ENCODE measurements at places on chromosomes 7 and 10.

GRCh38 chr7:101874028-101874427 lies 56.6 kb downstream of the CUX1 start:
- no peak for DNase-seq

GRCh38 chr10:8227246-8227645 lies 172.8 kb downstream of the GATA3 start:
- DNase-seq: no peak

- no peak for DNase-seq
Measured at GRCh38 chr7:79608005-79608404, 154.5 kb upstream of the MAGI2 start.

GRCh38 chr10:102131286-102132170 lies 1.3 kb upstream of the PPRC1 start:
- DNase-seq: no peak

DNA sequence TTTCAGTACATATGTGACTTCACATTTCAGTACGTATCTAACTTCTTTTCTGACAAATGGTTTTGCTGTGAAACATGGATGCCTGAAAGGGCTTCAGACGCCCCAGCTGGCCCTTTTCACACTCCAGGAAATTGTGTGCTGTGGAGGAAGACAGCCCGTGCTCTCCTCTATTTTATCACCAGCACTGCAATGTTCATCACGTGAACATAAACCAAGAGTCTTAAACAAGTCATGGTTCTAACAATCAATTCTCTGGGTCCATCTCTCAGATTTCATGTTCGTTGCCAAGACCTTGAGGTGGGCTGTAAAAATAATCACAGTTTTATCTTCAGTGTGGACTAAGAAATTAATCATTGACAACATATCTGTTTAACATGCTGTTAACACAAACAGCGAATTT lies 141.2 kb downstream of the WDR37 start:
- no peak for DNase-seq

DNA sequence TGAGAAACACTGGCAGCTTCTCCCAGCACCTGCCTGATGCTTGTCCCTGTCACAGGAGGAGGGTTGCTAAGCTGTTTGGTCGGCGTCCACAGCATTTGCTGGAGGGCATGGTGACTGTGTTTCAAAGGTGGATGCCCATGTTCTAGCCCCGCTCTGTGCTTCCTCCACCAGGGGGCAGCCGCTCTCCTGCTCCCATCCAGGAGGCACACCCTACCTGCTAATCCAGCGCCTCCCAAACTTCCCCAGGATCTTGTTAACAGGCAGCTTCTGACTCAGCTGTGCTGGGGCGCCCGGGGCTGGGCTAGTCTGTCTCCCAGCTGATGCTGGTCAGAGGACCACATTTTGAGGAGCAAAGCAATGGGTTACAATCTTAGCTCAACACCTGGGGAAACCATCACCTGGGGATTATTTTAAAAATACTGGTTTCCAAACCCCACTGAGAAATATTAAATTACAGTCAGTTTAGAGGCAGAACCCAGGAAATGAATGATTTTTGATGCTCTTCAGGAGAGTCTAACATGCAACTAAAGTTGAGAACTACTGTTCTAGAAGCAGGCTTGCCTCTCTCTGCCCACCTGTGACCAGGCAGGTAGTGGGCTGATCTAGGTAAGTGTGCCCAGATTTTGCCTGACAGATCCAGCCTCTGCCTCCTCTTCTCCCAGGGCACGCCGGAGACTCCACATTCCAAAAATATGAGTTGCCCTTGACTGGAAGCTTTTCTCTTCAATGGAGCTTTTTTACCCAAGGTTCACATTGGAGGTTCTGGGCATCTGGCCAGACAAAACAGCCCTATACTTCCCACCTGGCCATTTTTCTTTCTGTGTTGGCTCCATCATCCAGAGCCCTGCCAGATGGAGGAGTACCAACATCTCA lies 92.7 kb upstream of the GPR26 start:
- DNase-seq: no peak

- DNase-seq: no peak
Measured at GRCh38 chr10:14593806-14594205, 180.9 kb downstream of the FAM107B start.

DNA sequence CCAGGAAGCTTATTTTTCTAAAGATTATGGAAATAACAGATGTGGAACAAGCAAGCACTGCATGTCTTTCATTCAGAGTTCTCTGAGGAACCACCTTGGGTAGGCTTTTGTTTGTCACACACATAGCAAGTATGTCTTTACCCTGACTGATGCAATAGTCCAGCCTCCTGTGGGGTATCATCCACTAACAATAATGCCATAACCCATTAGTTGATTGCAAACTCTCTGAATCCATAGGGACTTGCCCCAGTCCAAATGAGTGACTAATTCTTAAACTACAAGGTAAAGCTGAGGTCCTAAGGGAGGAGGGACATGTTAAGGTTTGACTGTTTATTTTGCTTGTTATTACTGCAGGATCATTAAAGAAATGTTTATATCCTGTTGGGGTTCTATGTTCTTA lies 151.4 kb upstream of the PRPS1L1 start:
- DNase-seq: no peak

- DNase-seq: no peak
Measured at GRCh38 chr10:5461203-5461588, 38.2 kb downstream of the CALML5 start.

GRCh38 chr10:69936091-69936490 lies 116.6 kb upstream of the MACROH2A2 start:
- DNase-seq: no peak

GRCh38 chr7:114051871-114052331 lies 133.1 kb upstream of the PPP1R3A start:
- DNase-seq: no peak

DNA sequence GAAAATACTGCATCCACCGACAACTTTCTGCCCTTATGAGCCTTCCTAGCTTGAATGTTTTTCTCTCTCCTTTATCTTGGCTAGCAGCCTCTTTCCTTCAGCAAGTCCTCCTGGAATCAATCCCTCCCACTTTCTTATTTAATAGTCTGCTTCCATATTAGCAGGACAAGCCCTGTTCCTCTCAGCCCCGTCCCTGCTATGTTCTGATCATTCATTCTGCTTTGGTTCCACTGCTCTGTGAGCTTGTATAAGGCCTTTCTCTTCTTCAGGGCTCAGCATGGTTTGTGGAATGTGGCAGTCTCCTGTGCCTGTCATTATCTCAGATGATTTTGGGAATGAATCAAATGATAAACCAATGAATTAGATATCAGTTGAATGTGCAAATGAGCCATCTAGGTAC lies 420.1 kb downstream of the DPP6 start:
- DNase-seq: no peak

DNA sequence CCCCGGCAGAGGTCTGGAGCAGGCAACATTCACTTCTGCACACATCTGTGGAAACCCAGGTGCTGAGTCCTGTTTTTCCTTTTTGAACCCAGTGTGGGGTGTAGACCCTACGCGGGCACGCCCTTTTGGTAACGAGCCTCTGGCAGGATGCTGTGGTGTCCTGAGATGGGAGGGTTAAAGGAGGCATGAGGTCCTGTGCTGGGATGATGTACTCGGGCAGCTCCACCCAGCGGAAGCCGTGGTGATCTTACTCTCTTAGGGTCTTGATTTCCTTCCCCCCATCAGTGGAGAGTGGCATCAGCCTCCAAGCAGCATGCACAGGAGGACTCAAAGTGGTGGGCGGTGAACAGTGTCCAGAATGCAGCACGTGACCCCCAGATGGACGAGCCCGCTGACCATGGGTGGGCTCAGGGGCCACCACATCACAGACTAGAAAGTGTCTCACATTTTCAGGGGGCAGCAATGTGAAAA lies 148.6 kb downstream of the DNAJB6 start:
- no peak for DNase-seq

GRCh38 chr10:423178-423577 lies 266.3 kb downstream of the DIP2C start:
- DNase-seq: no peak

DNA sequence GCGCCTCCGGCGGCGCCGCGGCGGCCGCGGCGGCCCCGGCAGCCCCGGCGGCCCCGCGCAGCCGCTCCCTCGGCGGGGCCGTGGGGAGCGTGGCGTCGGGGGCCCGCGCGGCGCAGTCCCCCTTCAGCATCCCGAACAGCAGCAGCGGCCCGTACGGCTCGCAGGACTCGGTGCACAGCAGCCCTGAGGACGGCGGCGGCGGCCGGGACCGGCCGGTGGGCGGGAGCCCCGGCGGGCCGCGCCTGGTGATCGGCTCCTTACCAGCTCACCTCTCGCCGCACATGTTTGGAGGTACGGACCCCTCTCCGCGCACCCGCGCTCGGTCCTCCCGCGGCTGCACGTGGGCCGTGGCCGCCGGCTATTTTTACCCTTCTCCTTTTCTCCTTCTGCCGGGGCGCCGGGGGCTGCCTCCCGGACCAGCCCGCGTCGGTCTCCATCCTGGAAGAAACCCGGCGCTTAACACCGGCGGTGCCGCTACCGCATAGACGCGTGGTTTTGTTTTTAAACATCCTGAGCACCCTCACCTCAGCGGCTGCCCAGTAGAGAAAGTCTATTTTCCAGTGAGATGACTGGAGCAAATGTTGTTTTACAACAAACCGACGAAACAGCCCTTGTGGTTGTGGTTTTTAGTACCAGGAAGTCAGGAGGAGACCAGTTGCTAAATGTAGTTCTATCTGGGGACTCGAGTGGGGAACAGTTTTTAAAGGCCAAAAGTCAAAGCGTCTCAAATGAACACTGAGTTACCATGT lies 1.3 kb downstream of the ZNRF2 start:
- peak; percentile 42 for DNase-seq

DNA sequence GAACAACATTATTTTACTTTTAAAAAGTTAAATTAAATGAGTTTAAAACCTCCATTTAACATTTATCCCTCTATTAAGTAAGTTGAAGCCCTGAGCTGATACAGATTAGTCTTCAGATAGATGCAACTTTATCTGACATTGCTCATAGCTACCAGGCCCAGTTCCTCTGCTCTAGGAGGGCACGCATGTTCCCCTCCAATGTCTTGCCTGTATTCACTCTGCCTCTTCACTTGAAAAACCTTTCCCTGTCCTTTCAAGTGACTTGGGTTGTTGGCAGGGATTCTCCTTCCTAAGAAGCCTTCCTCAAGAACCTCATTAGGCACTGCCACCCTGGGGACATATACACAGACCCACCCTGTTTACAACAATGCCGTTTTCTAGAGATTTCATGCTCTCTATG lies 270.4 kb downstream of the RELN start:
- DNase-seq: no peak

GRCh38 chr7:102415685-102416225 lies 17.6 kb upstream of the ORAI2 start:
- DNase-seq: no peak

GRCh38 chr10:47049906-47050305 lies 138.7 kb downstream of the PTPN20 start:
- no peak for DNase-seq

DNA sequence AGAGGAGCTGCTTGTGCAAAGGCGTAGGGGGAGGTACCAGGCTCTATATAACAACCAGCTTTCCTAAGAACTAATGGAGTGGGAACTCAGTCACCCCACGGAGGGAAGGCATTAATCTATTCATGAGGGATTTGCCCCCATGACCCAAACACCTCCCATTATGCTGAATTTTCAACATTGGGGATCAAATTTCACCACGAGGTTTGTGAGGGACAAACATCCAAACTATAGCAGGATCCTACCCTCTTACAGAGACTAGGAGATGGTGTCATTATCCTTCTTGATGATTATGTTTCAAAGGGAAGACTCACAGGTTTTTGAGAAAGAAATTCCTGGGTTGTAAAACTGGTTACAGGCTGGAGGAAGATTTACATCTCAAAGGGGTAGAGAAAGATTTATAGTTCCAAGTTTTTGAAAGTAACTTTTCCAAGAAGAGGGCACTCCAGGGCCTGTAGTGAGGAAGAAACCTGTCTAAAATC lies 295.0 kb upstream of the DKK1 start:
- no peak for DNase-seq

DNA sequence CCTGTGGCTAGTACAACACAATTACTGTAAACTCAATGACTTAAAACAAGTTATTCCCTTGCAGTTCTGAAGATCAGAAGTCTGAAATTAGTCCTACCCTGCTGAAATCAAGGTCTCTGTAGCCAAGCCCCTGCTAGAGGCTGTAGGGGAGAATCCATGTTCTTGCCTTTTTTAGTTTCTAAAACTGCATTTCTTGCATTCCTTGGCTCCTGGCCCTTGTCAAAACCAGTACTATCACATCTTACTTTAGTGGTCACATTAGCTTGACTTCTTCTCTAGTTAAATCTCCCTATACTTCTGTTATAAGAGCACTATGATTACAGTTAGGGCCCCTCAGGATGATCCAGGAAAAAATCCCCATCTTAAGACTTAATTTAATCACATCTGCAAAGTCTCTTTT lies 567.0 kb downstream of the GFRA1 start:
- DNase-seq: no peak

GRCh38 chr7:118758582-118758981 lies 534.1 kb downstream of the ANKRD7 start:
- DNase-seq: no peak

- DNase-seq: peak; percentile 65
Measured at GRCh38 chr7:135512135-135512887, 2.4 kb upstream of the CNOT4 start.

DNA sequence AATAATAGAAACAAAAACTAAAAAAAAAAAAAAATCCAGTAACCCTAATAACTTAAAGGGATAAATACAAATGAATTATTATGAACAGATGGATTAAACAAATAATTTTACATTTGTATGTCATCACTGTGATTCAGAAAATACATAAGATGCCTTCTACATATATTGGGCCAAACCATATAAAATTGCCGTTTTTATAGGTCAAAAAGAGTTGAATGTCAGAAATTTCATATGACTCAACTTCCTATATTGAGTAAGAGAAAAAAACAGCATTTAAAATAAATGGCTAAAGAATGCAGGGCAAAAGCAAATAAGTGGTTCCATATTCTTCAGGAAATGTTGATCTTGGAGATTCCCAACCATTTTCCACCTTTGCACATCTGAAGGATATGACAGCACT lies 9.4 kb downstream of the SLC35B4 start:
- no peak for DNase-seq

DNA sequence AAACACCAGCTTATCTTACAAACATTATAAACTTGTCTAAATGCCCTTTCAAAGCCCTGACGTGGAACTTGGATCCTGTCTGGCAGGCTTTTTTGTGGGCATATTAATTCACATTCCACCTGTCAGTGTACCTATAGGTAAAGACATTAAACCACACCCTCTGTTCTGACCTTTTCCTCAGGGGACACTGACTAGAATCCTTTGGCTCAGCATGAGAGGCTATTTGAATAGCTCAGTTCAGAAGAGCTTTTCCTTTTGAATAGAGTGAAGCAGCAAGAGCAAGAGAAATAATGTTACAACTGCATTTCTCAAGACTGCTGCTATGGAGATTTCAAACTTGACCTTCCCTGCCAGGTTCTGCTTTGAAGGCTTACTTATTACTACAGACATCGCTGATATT lies 76.9 kb downstream of the CYP51A1 start:
- no peak for DNase-seq

- DNase-seq: no peak
Measured at GRCh38 chr7:48473205-48473865, 302.1 kb downstream of the ABCA13 start.
